ENCODE measurements at places on chromosomes 2 and 18.

GRCh38 chr2:181128199-181128598 is 147.8 kb downstream of the UBE2E3 start:
- no peak for DNase-seq

DNA sequence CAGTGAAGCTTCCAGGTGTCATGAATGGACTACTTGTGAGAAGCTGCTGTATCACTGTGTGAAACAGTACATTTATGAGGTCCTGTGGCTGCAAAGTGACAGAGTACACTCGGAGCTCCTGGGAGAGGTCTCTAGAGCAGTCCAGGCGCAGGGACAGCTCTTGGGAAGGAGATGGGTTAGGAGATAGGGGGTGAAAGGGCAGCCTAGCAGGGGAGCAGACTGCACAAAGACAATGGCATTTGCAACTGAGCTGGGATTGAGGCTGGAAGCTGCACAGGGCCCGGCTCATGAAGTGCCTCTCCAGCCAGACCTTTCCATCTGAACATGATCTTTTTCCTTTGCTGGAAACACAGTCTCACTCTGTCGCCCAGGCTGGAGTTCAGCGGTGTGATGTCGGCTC is 83.6 kb downstream of the RHOB start:
- no peak for DNase-seq

- DNase-seq, result no peak
Observed at GRCh38 chr2:224846686-224847085, 130.5 kb upstream of the CCDC195 start.

GRCh38 chr2:36710858-36711515 is 14.5 kb downstream of the VIT start:
- no peak for DNase-seq

- no peak for DNase-seq
Observed at GRCh38 chr2:23399674-23400261, 14.8 kb downstream of the KLHL29 start.

DNA sequence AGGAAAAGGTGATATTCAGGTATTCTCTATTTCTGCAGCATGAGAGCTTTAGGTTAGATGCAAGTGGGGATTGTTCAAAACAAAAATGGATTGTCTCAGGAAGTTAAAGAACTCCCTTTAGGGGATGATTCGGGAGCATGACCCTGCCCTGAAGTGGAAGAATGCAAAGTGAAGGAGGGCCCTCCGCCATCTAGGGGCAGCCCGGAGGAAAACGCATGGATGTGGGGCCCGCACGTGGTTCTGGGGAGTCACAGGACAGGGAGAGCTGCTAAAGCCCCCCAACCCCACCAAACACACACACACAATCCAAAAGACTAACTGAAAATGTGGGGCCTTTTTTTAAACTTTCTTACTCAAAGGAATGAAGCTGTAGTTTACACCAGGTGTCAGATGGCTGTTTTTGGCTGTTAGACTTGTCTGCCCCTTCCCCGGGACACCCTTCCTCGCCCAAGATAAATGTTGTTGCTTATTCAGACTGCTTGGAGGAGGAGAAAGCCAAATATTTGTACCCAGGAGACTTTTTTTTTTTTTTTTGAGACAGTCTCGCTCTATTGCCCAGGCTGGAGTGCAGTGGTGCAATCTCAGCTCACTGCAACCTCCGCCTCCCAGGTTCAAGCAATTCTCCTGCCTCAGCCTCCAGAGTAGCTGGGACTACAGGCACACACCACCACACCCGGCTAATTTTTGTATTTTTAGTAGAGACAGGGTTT is 78.8 kb downstream of the HNRNPLL start:
- no peak for DNase-seq

DNA sequence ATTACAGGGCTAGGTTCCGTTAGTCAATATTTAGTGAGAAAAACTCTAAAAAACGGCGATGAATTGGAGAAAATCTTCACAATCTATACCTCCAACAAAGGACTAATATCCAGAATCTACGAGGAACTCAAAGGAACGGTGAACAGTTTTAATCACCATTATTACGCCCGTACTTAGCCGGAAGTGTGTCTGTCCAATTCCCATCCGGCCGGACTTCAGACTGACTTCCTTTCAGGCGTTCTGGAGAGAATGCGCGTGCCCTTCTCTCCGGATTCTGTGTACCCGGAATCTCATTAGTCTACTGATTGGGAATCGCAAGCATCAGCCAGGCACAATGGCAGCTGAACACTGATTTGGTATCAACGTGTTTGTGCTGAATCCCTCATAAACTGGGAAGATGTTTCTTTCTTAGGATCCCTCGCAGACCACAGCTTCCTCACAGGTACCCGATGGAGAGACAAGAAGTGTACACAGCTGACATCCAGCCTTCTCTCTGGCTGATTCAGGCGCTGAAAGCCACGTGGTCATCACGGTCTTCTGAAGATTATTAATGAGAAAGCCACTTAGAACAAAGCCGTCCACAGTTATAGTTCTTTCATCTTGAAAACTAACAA is 239.9 kb downstream of the ZNF516 start:
- no peak for DNase-seq

DNA sequence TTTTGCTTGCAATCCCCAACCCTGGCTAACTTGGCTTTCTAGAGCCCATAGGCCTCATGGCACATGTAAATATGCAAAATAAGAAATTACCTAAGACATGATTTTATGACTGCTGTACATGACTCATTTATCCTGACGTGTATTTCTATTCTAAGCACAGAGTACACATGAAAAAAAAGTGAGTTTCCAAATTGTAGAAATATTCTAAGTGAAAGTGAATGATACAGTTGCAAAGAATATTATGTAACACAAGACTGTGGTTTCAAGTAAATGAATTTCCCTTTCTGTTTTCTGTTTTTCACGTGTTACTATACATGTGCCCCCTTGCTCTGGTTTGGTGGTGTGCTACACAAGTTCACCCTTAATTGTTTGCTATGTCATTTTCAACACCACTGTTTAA is 162.4 kb downstream of the LRP1B start:
- no peak for DNase-seq

- no peak for DNase-seq
Observed at GRCh38 chr2:5253263-5253662, 438.9 kb upstream of the SOX11 start.
